RWPE2 (cell line): ENCODE measurements at places on chromosomes 7 and 10.

DNA sequence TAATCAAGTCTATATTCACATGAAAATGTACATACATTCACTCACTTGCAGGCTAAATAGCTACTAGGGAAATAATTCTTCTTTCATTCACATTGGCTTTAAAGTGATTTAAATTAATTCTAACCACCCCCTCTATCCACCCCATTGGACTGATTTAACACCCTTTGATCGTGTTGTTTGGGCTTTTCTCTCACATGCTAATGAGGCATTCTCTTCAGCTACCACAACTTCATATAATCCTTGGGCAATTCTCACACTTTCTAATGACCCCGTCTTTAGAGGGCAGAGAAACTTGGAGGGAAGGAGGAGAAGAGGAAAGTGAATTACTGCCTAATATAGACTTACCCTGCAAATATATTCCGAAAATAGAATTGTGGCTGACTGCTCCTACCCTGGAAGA is 24.6 kb downstream of the GRM3 start:
- peaks cover 16% of the 10 kb centered on the region for H3K27me3 ChIP-seq
- H3K4me1 ChIP-seq: no peaks in the 10 kb centered on the region
- H3K36me3 ChIP-seq: no peaks in the 10 kb centered on the region
- H3K4me3 ChIP-seq: no peak overlapping the region
- no peak for DNase-seq

DNA sequence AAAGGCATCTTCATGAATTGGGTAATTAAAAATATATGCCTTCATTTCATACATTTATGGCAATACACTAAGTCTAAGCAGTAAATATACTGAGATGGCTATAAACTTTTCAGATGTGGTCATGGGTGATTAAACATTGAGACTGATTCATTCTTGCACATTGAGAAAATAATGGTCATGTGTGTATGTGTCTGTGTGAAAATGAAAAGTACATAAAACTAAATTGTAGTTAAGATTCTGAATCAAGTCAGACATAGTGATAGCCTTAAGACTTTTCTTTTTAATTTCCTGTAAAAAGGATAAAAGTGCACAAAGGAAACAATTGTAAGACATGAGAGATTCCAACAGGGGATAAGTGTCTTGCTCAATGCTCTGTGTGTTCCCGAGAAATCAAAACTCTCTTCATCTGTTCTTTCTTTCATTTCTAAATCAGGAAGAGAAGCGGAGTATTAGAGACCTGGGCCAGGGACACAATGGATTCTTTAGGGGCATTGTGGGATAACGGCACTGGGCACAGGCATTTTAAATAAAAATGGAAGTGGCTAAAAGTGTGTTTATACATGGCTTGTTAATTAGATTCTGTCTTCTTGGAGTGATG is 69.8 kb upstream of the AGR3 start:
- DNase-seq: no peak
- no peaks in the 10 kb centered on the region for H3K4me1 ChIP-seq
- H3K36me3 ChIP-seq: no peaks in the 10 kb centered on the region
- H3K4me3 ChIP-seq: no peak overlapping the region

GRCh38 chr7:138008588-138009349 is 6.9 kb upstream of the CREB3L2 start:
- H3K27ac ChIP-seq: no peak overlapping the region
- no peak for DNase-seq
- no peaks in the 10 kb centered on the region for H3K27me3 ChIP-seq
- H3K36me3 ChIP-seq: no peaks in the 10 kb centered on the region
- H3K4me3 ChIP-seq: no peak overlapping the region
- H3K4me1 ChIP-seq: no peaks in the 10 kb centered on the region

GRCh38 chr10:4549139-4549653 is 276.8 kb upstream of the AKR1E2 start:
- no peaks in the 10 kb centered on the region for H3K27me3 ChIP-seq
- no peak for DNase-seq
- H3K27ac ChIP-seq: no peak overlapping the region
- H3K36me3 ChIP-seq: no peaks in the 10 kb centered on the region

GRCh38 chr7:142385491-142386340 is 127.9 kb upstream of the PRSS58 start:
- H3K36me3 ChIP-seq: no peaks in the 10 kb centered on the region
- H3K4me1 ChIP-seq: peaks cover 14% of the 10 kb centered on the region
- no peak overlapping the region for H3K27ac ChIP-seq
- no peak for DNase-seq
- H3K27me3 ChIP-seq: no peaks in the 10 kb centered on the region
